ENCODE measurements at places on chromosomes 7 and 10.

- DNase-seq, result no peak
These were observed 67.1 kb downstream of the HK1 start for GRCh38 chr10:69345402-69345801.

DNA sequence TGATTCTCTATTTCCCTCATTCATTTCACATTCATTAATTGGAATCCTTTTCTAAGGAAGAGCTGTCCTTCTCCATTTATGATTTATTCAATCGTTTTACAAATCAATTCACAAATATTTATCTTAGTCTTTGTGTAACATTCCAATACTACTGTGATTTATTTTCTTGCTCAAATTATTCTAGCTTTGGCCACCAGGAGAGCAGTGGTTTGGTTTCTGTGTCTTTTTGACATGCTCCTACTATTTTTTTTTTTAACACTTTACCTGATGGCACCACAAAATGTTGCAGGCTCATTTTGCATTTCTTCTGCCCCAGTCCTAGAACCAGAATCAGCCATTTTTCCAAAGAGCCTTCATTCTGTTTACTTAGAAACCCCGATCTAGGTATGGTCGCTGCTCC, 13.3 kb upstream of the RBM33 start:
- no peak for DNase-seq

DNA sequence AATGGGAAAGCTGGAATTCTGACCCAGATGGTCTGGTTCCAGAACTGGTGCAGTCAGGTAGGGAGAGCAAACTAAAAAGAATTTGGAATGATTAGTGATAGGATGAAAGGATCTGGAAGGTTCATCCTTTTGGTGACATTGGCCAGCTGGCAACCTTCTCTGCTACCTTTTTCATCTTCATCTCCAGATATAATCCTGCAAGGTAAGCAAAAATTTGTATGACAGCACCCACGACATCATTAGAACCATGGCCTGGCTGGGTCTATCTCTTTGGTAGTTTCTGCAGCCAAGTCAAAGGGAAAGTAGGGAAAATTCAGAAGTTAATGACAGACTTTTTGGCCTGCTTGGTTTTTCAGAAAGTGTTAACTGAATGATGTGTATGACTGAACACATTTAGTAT, 188.9 kb upstream of the MALRD1 start:
- DNase-seq, result no peak

- DNase-seq, result no peak
These were observed 85.4 kb downstream of the PCLO start for GRCh38 chr7:83077328-83077727.

DNA sequence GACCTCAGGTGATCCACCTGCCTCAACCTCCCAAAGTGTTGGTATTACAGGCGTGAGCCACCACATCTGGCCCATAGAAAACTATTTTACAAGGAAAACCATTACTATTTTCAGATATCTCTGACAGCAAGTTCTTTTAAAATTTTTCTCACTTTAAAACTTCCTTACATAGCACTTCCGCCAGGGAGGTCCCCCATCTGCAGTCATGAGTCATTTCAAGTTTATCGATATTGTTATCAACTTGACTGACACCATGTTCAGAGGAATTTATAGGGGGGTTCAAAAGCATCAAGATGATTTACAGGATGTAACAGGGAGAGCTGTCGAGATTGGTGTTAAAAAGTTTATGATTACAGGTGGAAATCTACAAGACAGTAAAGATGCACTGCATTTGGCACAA, 88.8 kb downstream of the NRBF2 start:
- no peak for DNase-seq

DNA sequence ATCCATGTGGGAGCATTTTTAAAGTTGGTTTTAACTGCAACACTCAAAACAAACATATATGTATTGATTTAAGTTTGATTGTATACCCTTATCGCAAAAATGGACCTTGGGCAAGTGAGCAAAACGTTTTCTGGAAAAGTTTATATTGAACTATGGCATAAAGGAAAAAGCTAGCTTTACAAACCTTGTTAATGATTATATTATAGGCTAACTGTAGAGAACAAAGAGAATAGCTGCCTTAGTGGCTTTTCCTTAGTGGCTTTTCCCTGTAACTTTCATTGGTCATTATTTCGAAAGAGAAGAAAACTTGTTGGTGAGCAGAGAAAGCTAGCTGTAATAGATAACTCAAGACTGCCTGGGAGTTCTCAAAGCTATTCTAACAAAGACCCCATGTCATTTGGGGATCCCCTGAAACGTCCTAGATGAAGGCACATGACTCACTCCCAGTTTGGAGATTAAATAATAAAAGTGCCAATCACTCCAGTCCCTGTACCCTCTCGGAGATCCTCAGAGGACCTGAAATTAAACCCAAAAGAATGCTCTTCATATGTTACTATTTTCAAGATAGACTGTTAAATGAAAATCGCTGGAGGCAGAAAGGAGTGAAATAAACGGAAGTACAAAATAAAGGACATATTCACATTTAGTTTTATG, 92.1 kb downstream of the SRI start:
- no peak for DNase-seq

GRCh38 chr7:127378537-127378936, 14.0 kb downstream of the ZNF800 start:
- DNase-seq, result no peak

GRCh38 chr7:83178066-83178465, 15.4 kb upstream of the PCLO start:
- no peak for DNase-seq

GRCh38 chr7:107387573-107388219, 82.2 kb upstream of the GPR22 start:
- no peak for DNase-seq

GRCh38 chr7:89029864-89030263, 234.3 kb upstream of the TEX47 start:
- no peak for DNase-seq

- DNase-seq, result peak; percentile 39
These were observed 1.1 kb upstream of the GPER1 start for GRCh38 chr7:1086588-1087464.

- no peak for DNase-seq
These were observed 27.8 kb downstream of the MRC1 start for GRCh38 chr10:17836942-17837341.

- DNase-seq, result peak; percentile 4
These were observed 103.1 kb downstream of the SLC16A9 start for GRCh38 chr10:59606551-59606961.

DNA sequence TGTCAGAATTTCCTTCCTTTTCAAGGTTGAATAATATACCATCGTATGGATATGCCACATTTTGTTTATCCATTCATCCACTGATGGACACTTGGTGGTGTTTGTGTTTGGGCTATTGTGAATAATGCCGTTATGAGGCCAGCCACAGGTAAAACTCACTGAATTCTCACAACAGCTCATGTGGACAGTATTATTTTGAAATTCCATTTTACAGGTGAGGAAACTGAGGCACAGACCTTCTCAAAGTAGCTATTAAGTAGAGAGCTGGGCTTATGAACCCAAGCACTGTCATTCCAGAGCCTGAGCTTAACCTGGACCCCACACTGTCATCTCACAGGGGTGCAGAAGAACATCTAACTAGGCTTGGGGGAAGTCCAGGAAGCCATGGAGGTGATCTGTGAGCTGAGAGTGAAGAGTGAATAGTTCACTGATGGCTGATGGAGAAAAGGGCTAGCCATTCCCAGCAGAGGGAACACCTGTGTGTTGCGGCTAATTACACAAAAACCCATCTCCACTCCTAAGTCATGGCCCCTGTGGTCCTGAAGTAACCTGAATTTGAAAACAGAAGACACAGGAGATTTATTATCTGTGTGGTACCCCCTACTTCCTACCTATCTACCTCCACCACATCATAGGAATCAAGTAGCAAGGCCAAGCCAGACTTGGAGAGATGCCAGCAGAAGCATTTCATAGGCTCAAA, 8.7 kb downstream of the INMT start:
- no peak for DNase-seq

GRCh38 chr10:45006276-45007030, 5.7 kb downstream of the ZNF22 start:
- no peak for DNase-seq

- DNase-seq, result peak; percentile 60
These were observed 197.3 kb upstream of the PLXNA4 start for GRCh38 chr7:132773527-132773956.

GRCh38 chr7:150842716-150843115, 9.6 kb upstream of the AOC1 start:
- DNase-seq, result no peak

GRCh38 chr7:6359734-6360133, 87.3 kb upstream of the CYTH3 start:
- no peak for DNase-seq

DNA sequence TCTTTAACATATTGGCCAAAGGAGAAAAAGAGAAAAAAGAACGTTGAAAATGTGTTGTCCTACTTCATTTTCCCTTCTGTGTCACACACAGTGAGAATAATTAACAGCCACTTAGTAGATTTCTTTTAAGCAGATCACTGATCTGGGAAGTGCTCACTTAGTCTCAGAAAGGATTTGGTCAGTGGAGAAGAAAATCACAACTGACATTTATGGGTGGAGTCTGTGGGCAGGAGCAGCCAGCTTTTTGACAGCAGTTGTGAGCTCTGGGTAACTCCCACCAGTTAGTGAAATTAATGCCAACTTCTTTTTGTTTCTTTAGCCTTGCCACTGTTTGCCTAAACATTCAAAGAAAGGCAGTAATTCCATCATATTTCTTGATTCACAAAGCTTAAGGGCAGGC, 49.7 kb downstream of the CDK14 start:
- DNase-seq, result no peak

DNA sequence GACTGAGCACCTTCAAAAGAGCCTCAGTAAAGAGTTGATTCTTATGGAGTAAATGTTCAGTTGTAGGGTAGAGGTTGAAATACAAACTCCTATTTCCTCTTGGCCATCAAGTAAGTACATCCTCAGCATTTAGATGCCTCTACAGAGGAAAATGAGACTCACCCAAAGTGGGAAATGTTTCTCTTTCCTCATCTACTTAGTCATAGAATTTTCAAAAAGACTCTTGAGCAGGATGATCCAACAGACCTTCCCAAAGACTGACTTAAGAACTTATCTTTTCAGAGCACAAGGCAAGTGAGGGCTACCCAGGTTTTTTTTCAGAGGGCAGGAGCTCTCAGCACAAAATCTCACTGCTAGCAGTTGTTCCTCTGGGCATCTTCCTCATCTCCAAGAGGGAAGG, 449.1 kb downstream of the KCNMA1 start:
- no peak for DNase-seq

- no peak for DNase-seq
These were observed 141.4 kb upstream of the BET1 start for GRCh38 chr7:94145602-94146001.

GRCh38 chr7:130361681-130362080, 17.1 kb downstream of the CPA5 start:
- no peak for DNase-seq

GRCh38 chr10:107687701-107688100, 523.2 kb upstream of the SORCS1 start:
- DNase-seq, result no peak

DNA sequence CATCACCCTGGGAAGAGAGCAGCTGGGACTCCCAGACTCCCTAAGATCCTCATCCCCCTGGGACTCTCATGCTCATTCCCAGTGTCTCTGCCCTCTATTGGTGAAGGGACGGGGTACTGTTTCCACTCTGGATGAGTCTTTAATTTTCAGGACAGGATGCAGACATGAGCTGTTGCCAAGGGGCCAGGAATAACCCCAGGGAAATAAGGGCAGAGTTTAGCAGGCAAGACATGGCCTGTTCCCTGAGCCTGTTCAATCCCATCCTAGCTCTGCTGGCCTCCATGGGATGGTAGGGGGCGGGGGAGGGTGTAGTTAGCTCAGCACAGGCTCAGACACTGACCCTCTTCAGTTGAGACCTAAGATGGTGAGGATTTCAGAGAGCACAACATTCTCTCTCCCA, 14.0 kb downstream of the C10orf105 start:
- DNase-seq, result no peak

DNA sequence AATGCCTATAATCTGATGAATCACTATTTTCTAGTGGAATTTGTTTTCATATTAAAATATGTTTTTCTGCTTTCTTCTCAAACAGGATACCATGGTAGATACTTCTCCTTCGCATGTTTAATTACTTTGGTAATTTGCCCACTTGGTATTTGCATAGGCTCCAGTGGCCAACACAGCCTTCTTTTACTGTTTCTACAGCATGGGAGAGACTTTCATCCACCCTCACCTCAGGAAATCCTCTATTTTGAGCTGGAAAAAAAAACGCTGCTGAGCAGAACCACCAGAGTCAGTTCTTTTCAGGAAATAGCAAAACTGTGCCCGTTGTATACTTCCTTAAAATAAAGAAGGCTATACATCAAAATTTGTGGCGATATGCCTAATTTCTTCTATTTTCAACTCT, 213.3 kb downstream of the MDFIC start:
- no peak for DNase-seq
